Astrocyte (in vitro differentiated cells and primary cell): ENCODE measurements at places on chromosomes 1 and 21. TPM values are rescaled to one million over a fixed set of nuclear protein-coding genes. Genes with fewer than 3 reads are reported as not detected.

Gene OR2C3
- not detected in 2 replicates for total RNA-seq

Gene TDRD5
- total RNA-seq = not detected in 2 replicates

Gene RLF
- 15.0 and 15.4 TPM in 2 replicates for total RNA-seq

Gene CRNN
- not detected in 2 replicates for total RNA-seq

Gene OR2T11
- not detected in 2 replicates for total RNA-seq

Gene ASTN1
- 0.41 and 0.50 TPM in 2 replicates for total RNA-seq

Gene AGTRAP
- 38.7 and 46.3 TPM in 2 replicates for total RNA-seq

Gene BTBD19
- 30.3 and 30.6 TPM in 2 replicates for total RNA-seq

Gene LMX1A
- total RNA-seq = not detected in 2 replicates

Gene PTPN22
- total RNA-seq = 1.2 and 1.3 TPM in 2 replicates

Gene TMPRSS2
- total RNA-seq = 0.84 and 0.89 TPM in 2 replicates

Gene SLC2A5
- 0.79 and 2.6 TPM in 2 replicates for total RNA-seq

Gene CLDN17
- total RNA-seq = not detected in 2 replicates

Gene UCK2
- 111 TPM in 2 replicates for total RNA-seq

DNA sequence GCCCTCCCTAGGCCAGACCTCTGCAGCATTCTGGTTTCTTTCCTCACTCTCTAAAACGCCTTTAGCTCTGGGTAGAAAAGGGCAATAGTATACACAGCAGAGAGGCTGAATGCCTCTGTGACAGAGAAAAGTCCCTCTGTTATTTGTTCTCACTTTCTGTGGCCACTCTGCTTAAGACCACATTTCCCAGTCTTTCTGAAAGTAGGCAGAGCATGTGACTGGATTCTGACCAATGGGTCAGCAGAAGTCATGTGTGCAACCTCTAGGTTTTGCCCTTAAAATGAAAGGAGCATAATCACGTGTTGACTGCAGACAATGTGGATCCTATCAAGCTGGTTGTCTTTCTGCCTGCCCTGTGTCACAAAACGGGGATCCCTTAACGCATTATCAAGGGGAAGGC lies 79.7 kb upstream of the MARK1 start:
- H3K4me1 ChIP-seq = no peaks in the 10 kb centered on the region
- DNase-seq = no peak
- H3K36me3 ChIP-seq = no peaks in the 10 kb centered on the region
- H3K27me3 ChIP-seq = no peaks in the 10 kb centered on the region

DNA sequence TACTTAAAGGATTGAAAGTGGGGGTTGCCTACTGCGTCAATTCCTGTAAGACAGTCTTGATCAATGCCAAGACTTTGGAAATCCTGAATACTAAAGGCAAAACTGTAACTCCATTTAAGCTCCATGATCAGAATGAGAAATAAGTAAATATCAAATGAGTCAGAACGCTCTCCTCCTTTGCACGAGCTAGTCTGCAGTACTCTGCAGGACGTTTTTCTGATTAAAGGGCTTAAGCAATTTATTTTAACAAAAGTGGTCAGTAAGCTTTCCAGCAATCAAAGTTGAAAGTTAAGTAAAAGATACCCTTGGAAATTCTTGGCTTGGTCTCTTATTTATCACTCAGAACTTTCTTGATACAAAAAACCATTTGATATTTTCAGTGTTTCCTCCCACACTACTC lies 35.7 kb upstream of the ARHGAP29 start:
- H3K4me1 ChIP-seq = peaks cover 32% of the 10 kb centered on the region
- H3K4me3 ChIP-seq = no peak overlapping the region
- no peaks in the 10 kb centered on the region for H3K27me3 ChIP-seq
- H3K27ac ChIP-seq = no peak overlapping the region
- peak; percentile 57 for DNase-seq

DNA sequence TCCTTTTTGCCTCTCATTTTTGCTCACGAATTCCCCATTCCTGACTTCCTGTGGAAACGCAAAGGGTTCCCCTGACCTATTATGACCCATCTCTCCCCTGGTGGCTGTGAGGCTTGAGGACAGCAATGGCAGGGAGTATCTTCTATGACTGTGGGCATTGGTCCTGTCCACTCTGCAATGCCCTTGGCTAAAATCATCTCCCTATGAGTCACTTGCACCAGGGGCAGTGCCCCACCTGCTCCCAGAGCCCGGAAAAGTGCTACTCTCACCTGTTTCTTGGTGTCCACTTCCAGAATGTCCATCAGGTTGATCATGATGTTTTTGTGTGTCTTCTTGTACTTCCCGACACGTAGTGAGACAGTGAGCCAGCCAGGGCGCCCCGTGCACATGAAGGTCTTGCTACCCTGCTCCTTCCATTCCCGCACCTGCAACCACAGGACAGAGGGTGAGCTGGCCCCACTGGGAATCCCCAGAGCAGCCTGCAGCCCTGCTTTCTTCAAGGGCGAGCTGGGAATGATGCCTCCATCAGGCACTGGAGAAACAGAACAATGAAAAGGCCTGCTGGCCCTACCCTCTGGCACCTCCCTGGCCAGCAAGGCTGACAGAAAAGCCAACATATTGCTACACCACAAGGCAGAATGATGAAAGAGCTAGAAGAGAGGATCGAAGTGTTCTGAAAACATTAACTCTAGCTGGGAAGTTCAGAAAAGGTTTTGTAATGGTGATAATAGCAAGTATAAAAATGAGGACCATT lies 3.5 kb downstream of the DHCR24 start:
- no peak overlapping the region for H3K4me3 ChIP-seq
- H3K27me3 ChIP-seq = no peaks in the 10 kb centered on the region
- H3K4me1 ChIP-seq = peaks cover 44% of the 10 kb centered on the region
- DNase-seq = no peak

DNA sequence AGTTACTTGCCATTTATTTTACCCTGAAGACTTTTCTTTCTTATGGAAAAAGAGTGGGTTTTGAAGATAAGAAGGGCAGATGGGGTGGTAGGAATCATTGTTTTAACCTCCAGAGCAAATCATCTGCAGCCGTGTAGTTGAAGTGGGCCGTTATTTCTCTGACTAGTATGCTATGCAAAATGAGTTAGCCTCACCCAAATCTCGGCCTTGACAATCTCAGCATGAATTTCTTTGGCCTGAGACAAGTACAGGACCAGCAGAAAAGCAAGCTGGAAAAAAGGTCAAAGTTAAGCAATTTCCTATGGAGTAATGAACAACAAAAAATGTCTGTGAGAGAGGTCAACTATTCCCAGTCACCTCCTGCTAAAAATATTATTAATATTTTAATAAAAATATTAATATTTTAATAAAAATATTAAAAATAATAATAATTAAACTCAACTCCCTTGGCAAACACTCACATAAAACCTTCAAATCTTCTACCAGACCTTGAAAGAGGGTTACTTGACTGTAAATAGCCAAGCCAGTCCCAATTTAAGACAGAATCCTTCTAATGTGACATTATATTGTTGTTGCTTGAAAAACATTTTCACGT lies 6.8 kb upstream of the TEKT2 start:
- no peak for DNase-seq
- H3K36me3 ChIP-seq = no peaks in the 10 kb centered on the region
- H3K27me3 ChIP-seq = no peaks in the 10 kb centered on the region
- H3K4me1 ChIP-seq = no peaks in the 10 kb centered on the region

- H3K4me3 ChIP-seq = no peak overlapping the region
- H3K4me1 ChIP-seq = peaks cover 11% of the 10 kb centered on the region
- no peaks in the 10 kb centered on the region for H3K27me3 ChIP-seq
- H3K27ac ChIP-seq = no peak overlapping the region
- no peak for DNase-seq
- no peaks in the 10 kb centered on the region for H3K36me3 ChIP-seq
These were observed 36.1 kb downstream of the EIF2D start for GRCh38 chr1:206575894-206576737.

DNA sequence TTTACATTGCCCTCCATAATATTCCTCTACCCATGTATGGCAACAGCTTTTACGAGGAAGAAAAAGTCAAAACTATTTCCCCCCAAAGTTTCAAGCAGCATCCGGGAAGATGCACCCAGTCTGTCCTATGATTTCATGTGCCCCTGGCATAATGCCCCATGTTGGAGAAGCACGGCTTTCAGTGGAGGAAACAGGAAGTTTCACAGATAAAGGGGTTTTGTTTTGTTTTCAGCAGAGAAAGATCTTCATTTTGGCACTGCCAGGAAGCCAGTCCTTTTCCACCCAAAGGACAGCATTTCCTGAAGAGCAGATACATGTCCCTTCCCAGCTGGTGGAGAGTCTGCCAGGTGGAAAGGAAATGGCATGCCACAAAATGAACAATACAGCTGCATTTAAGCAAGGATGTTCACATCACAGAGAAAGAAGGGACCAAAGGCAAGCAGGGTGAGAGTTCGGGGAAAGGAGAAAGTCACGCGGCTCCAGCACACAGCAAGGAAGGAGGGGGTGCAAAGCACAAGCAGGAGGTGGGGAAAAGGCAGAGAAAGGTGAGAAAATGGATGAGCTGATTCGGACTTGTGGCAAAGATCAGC lies 95.3 kb upstream of the HIVEP3 start:
- no peak overlapping the region for H3K4me3 ChIP-seq
- no peak for DNase-seq
- H3K27me3 ChIP-seq = no peaks in the 10 kb centered on the region
- H3K4me1 ChIP-seq = no peaks in the 10 kb centered on the region

- peaks cover 35% of the 10 kb centered on the region for H3K4me1 ChIP-seq
- no peak overlapping the region for H3K27ac ChIP-seq
- no peak for DNase-seq
- no peaks in the 10 kb centered on the region for H3K36me3 ChIP-seq
- no peak overlapping the region for H3K4me3 ChIP-seq
- no peaks in the 10 kb centered on the region for H3K27me3 ChIP-seq
These were observed 8.7 kb upstream of the TNFRSF14 start for GRCh38 chr1:2547210-2548067.

GRCh38 chr21:34200288-34200905 lies 127.0 kb downstream of the MRPS6 start:
- no peak overlapping the region for H3K4me3 ChIP-seq
- peaks cover 14% of the 10 kb centered on the region for H3K4me1 ChIP-seq
- no peak for DNase-seq
- no peaks in the 10 kb centered on the region for H3K36me3 ChIP-seq
- no peak overlapping the region for H3K27ac ChIP-seq

GRCh38 chr1:44788120-44788860 lies at the start of gene BEST4:
Gene BEST4, minus strand, starts transcription at chr1:44788170. Its CDS starts 465 bp downstream, at chr1:44787705.
- DNase-seq = no peak
- peaks cover 26% of the 10 kb centered on the region for H3K4me1 ChIP-seq
- no peak within 1 kb of the TSS for H3K4me3 ChIP-seq

DNA sequence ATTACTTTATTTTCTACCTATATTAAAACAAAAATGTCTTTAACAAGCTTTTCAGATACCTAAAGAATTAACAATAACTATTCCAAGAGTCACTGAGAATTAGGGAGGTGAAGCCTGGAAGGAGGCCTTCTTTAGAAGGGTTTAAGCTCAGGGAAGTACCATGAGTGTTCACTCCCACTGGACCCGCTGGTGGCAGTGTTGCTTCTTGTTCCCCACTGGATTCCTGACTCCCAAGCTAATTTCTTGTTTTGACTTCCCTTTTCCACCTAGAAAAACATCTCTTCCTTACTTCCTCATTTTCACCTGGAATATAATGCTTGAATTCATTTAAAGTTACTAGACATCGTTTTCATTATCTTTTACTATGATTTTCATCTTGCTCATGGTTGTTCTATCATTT lies 264.2 kb downstream of the HMCN1 start:
- H3K27ac ChIP-seq = no peak overlapping the region
- no peaks in the 10 kb centered on the region for H3K27me3 ChIP-seq
- DNase-seq = no peak
- peaks cover 4% of the 10 kb centered on the region for H3K4me1 ChIP-seq

GRCh38 chr1:150234566-150235293 lies 1.2 kb downstream of the ANP32E start:
- H3K27me3 ChIP-seq = no peaks in the 10 kb centered on the region
- peak overlapping the region; percentile 82 for H3K27ac ChIP-seq
- peaks cover 5% of the 10 kb centered on the region for H3K36me3 ChIP-seq
- peak; percentile 44 for DNase-seq

GRCh38 chr1:147613506-147613905 lies 56.8 kb downstream of the ACP6 start:
- H3K36me3 ChIP-seq = peaks cover 40% of the 10 kb centered on the region
- no peak overlapping the region for H3K27ac ChIP-seq
- H3K4me1 ChIP-seq = no peaks in the 10 kb centered on the region
- DNase-seq = peak; percentile 16
- no peak overlapping the region for H3K4me3 ChIP-seq

GRCh38 chr1:231799363-231799986 lies 172.9 kb downstream of the DISC1 start:
- no peak overlapping the region for H3K4me3 ChIP-seq
- H3K27me3 ChIP-seq = no peaks in the 10 kb centered on the region
- DNase-seq = peak; percentile 51
- H3K27ac ChIP-seq = peak overlapping the region; percentile 34

- no peaks in the 10 kb centered on the region for H3K27me3 ChIP-seq
- H3K4me3 ChIP-seq = no peak overlapping the region
- H3K36me3 ChIP-seq = no peaks in the 10 kb centered on the region
These were observed 350.6 kb upstream of the NCAM2 start for GRCh38 chr21:20647607-20648006.

- no peak for DNase-seq
- no peaks in the 10 kb centered on the region for H3K4me1 ChIP-seq
- H3K27me3 ChIP-seq = no peaks in the 10 kb centered on the region
- H3K36me3 ChIP-seq = no peaks in the 10 kb centered on the region
These were observed 30.0 kb upstream of the RALGPS2 start for GRCh38 chr1:178694923-178695525.

DNA sequence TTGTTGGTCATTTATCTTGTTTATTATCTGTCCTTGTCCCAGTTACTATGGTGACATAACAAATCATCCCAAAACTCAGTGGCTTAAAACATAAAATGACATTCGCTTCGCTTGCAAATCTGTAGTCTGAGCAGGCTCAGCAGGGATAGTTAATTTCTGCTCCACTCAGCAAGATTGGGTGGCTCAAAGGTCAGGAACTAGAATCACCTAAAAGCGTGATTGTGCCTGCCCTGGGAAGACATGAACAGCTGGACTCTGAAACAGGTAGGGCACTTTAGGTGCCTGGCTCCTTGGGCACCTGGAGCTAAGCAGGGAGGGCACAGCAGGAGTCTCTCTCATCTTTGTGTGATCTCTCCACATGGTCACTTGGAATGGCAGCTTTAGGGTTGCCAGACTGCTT lies 14.7 kb upstream of the TRAF3IP3 start:
- peaks cover 16% of the 10 kb centered on the region for H3K4me1 ChIP-seq
- no peak overlapping the region for H3K27ac ChIP-seq
- H3K36me3 ChIP-seq = no peaks in the 10 kb centered on the region
- no peak overlapping the region for H3K4me3 ChIP-seq

- peak overlapping the region; percentile 10 for H3K27ac ChIP-seq
- H3K4me3 ChIP-seq = no peak overlapping the region
- H3K4me1 ChIP-seq = peaks cover 29% of the 10 kb centered on the region
- no peak for DNase-seq
- no peaks in the 10 kb centered on the region for H3K36me3 ChIP-seq
These were observed 13.5 kb upstream of the BCL10 start for GRCh38 chr1:85289848-85290335.

DNA sequence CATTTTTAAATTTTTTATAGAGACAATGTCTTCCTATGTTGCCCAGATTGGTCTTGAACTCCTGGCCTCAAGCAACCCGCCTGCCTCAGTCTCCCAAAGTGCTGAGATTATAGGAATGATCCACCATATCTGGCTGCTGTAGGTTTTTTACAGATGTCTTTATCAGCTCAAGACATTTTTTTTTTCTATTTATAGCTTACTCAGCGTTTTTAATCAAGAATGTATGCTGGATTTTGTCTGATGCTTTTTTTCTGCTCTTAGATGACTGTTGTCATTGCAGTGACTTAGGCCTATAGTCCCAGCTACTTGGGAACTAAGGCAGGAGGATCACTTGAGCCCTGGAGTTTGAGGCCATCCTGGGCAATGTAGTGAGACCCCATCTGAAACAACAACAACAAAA lies 72.5 kb downstream of the POFUT2 start:
- H3K27me3 ChIP-seq = no peaks in the 10 kb centered on the region
- H3K27ac ChIP-seq = no peak overlapping the region
- peaks cover 4% of the 10 kb centered on the region for H3K4me1 ChIP-seq
- no peak overlapping the region for H3K4me3 ChIP-seq
- no peak for DNase-seq
- H3K36me3 ChIP-seq = no peaks in the 10 kb centered on the region
